Globus pallidus (tissue), 1 donor: ENCODE measurements at places on chromosomes 1 and 21.
A peak's percentile ranks its signal among the peaks of the same experiment; 100 is the strongest.

DNA sequence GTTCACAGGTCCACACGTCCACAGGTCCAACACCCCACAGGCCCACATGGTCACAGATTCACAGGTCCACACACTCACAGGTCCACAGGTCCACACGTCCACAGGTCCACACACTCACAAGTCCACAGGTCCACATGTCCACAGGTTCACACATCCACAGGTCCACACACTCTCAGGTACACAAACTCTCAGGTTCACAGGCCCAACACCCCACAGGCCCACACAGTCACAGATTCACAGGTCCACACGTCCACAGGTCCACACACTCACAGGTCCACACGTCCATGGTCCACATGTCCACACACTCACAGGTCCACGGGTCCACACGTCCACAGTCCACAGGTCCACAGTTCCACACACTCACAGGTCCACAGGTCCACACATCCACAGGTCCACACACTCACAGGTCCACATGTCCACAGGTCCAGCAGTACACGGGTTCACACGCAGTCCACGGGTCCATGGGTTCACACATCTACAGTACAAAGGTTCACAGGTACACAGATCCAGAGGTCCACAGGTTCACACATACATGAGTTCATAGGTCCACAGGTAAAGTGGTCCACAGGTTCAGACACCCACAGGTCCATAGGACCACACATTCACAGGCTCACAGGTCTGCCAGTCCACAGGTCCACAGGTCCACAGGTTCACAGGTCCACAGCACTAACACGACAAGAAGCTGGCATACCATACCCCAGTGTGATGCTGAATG, 39.3 kb upstream of the COL6A2 start:
- no peak for DNase-seq

DNA sequence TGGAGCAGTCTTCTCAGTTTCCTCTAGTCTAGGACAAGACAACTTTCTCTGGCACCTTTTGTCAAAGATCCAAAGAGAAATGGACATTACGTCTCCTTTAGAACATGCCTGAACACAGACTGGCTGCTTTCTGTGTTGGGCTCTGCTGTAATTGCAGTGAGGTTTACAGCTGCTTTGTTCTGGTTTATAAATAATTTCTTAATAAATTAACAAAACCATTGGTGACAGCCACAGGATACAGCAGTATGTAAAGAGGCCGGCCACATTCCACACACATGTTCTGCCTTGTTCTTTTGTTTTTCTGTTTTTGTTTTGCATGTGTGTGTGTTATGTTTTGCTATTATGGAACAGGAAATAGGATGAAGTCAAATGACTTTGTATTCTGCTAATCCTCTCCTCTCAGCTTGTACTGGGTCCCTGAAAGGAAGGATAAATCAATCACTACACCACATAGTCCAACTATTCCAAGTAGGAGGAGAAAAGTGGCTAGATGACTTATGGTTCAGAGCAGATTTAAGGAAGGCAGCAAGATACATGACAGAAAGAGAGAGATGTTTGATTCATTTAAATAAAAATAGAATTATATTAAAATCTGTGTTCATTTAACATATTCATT, 161.5 kb upstream of the ESRRG start:
- no peak for DNase-seq

DNA sequence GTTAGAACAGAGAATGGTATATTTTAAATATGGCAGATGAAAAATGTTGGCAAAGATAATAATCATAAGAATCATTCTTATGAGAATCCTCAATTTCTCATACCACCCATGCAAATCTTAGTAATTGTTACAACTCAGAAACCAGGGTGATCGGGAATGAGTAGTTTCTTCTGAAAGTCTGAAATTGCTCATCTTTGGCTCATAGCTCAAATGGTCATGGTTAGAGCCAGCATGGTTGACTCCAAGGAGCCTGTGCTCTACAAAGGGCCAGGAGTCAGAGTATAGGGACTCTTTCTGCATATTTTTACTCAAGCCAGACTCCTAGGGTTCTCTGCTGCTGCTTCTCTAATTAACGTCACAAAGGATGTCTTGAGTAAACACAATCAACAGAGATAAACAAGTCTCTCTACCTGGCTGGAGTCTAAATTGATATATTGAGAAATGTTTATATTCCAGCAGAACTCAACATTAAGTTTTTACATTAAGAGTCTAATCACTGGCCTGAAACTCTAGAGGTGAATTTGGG, 1.9 kb upstream of the ETV3 start:
- no peak for DNase-seq

- DNase-seq: no peak
Measured at GRCh38 chr1:42434340-42434739, 21.5 kb downstream of the ZMYND12 start.

DNA sequence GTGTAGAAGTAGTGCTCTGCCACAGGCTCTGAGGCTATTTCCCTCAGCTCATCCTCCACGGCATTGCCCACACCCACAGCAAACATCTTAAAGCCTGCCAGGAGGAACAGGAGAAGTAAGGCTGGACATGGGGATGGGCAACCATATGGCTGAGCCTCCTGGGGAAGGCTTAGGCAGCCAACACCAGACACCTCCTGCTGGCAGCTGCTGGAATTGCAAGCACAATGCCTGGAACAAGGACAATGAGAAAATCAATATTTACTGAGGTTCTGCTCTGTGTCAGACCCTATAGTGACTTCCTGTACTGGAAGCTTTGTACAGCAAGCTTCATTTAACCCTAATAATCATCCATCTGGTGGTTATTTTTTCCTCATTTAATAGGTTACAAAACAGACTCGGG, 8.2 kb downstream of the MATN1 start:
- no peak for DNase-seq

DNA sequence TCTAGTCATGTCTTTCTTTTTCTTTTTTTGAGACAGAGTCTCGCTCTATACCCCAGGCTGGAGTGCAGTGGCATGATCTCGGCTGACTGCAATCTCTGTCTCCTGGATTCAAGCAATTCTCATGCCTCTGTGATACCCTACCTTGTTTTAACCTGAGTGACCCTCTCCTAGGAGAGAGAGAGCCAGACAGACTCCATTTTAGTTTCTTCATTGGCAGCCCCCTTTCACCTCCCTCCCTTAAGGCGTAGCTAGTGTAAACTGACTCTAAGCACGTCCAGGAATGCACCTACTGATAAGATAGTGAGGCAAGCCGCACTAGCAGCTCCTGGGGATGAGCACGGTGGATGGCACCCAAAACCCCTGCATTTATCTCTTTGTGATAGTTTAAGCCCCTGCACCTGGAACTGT, 5.2 kb upstream of the PKNOX1 start:
- no peak for DNase-seq

DNA sequence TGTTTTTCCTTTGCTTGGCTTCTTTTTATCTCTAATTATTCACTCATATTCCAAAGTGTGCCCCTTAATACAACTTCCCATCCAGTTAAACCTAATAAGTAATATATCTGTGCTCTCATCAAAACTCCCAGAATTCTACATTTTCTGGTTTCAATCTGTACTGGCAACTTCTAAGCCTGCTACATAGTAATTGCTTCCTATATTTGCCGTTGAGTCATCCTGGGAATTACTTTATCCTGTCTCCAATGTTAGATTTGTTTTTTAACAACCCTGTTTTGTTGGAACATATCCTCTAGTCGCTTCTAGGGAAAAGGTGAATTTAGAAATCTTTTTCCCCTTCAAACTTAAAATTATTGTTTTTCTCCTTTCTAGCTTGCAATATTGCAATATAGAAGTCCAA, 620.5 kb upstream of the PKN2 start:
- no peak for DNase-seq

- no peak for DNase-seq
Measured at GRCh38 chr21:40402884-40403582, 443.9 kb downstream of the DSCAM start.

DNA sequence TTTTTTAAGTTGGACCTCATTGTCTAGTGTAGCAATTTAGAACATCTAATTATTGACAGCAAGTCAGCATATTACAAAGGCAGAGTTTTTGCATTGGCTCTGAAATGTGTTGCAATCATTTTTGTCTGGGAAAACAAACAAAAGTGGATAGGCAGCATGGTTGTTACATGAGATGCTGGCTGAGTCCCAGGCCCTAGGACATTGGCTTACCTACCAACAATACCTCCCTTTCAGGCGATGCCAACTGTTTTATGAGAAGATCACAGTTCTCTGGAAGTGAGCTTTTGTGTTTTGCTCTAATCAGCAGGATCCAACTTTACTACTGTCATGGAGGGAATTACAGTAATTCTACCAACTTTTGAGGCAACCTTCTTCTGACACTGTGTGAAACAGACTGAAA, 71.5 kb upstream of the CXADR start:
- DNase-seq: peak; percentile 72

- no peak for DNase-seq
Measured at GRCh38 chr1:9174243-9174642, 45.3 kb upstream of the GPR157 start.

GRCh38 chr1:85611856-85612255, 31.3 kb downstream of the CCN1 start:
- no peak for DNase-seq

DNA sequence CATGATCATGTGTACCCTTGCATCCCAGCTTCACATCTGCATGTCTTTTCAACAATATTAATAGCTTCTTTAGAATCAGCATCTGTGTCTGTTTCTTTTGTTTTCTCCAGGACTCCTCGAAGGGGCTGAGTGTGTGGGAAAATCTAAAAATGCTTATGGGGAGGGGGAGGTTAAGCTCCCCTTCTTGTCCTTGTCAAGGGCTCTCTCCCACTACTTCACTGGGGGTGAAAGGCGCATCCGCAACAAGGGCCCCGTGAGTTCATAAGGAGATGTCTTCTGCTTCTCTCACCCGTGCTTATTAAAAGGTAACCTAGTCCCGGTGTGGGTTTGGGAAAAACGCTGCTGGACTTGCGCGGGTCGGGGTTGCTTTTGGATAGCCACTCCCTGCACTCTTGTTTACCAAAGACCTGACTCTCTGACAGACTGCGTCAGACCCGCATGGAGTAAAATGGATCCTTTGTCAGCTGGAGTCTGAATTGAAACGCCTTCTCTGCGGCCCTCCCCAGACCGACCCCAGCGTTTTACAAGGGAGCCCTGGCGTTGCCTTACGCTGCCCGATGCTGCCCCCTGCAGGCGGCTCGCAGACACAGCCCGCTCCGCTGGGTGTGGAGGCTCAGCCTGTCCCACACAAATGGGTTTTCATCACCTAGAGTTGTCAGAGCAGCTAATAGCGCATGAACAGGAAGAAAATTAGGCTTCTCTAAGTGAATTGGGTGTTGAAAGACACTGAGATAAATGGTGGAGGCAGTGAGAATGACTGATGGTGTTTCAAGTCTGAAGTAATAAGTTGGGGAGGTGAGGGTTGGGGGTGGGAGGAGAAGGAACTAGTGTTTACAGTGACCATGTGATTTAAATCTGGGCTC, 53.8 kb downstream of the IER5 start:
- DNase-seq: peak; percentile 91

GRCh38 chr21:35987475-35987874, 72.9 kb downstream of the SETD4 start:
- DNase-seq: no peak

DNA sequence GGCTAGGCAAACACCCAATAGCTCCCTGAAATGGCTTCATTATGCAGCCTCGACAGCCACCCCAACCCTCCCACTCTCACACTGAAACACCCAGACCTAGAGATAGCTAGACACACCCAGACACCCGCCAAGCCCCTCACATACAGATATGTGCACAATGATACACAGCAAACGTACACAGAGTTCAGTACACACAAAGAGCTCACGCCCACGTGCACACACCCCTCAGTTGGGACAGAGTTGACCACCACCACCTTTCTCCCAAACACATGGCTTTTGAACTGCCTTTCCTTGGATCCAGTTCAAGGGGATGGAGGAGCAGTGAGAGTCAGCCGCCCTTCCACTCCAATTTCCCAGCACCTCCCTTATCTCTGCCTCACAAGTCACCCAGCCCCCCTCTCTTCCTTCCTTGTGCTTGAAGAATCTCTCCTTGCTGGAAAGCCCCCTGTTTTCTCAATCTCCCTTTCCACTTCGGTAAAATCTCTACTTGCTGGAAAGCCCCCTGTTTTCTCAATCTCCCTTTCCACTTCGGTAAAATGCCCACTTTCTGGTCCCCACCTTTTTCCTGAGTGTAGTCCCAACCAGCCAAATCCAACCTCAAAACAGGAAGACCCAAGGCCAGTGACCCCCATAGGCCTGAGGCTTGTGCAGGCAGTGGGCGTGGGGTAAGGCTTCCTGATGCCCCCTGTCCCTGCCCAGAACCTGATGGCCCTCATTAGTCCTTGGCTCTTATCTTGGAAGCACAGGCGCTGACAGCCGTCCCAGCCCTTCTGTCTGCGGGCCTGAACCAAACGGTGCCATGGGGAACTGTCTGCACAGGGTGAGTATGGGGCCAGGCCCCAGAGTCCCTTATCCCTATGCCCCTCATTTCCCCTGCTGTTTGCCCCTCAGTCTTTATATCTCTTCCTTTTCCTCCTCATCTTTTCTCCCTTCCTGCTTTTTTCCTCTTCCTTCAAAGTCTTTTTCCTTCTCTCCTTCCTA, at the start of gene ACKR1:
ACKR1 (plus strand) TSS at position 715 of the 981 bp plus-strand sequence; CDS start at position 800, 85 bp downstream.
- DNase-seq: no peak

DNA sequence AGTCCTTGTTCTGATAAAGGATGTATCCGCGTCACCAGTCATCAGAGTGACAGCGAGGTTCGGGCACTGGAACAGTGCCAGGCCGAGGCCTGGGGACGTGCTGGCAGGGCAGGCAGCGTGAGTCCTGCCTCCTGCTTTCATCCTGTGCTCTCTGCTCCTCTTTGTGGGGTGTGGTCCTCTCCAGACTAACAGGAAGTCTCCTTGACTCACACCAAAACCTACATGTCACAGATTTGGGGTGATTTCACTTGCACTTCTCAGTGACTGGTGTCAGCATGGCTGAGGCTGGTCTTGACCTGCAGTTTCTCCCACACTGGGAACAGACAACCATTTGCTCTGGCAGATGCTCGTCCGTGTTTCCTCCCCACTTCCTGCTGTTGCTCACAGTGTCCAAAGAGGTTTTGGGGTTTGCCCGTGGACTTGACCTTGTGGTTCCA, 8.8 kb upstream of the NLRP3 start:
- no peak for DNase-seq

DNA sequence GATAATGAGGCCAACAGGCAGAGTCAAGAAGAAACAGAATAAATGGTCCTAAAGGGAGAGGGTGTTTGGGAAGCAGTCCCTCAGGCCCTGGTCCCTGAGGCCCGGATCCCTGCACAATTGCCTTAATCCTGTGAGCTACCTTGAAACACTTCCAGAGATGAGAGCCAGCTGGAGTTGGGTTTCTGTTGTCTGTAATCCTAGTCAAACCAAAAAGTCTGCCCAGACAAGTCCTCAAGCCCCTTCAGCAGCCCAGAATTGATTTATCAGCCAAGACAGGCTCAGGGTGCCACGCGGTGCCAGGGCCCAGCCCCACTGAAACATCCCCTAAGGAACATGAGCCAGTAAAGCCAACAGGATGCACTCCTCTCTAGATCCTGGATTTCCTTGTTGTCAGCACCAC, 16.4 kb upstream of the CLSTN1 start:
- no peak for DNase-seq
